Stimulated activated naive CD8-positive, alpha-beta T cell treated with anti-CD3 and anti-CD28 coated beads, Interleukin-15, Interleukin-2, amounts not matched to agents 100 U/mL and 50 U/mL, for 24 hours (primary cell): ENCODE measurements at places on chromosomes 7 and 10.

DNA sequence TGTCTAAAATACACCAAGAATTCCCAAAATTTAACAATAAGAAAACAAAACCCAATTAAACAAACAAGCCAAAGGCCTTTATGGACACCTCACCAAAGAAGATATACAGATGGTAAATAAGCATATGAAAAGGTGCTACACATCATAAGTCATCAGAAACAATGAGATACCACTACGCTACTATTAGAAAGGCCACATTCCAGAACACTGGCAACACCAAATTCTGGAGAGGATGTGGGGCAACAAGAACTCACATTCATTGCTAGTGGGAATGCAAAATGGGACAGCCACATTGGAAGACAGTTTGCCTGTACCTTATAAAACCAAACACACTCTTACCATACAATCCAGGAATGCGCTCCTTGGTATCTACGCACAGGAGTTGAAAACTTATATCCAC lies 291.4 kb downstream of the TNS3 start:
- DNase-seq: no peak

GRCh38 chr10:49592726-49593563 lies 17.2 kb upstream of the SLC18A3 start:
- DNase-seq: peak; percentile 69

GRCh38 chr10:4647109-4647785 lies 178.8 kb upstream of the AKR1E2 start:
- no peak for DNase-seq

DNA sequence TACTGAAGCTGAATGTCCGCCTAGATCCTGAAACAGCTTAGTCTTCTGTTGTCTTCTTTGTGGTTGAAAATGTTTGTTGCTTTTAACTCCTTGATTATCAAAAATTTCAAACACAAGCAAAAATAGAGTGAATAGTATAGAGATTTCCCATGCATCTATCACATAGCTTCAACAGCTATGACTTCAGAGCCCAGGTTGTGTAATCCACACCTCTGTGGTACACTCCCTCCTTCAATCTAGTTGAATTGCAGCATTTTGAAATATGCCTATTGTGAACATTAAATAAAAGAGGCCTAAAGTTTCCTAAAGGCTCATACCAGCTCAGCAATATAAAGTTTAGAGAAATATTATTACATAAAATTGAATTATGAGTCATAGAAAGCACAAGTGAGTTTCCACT lies 204.7 kb upstream of the HDAC9 start:
- DNase-seq: no peak

DNA sequence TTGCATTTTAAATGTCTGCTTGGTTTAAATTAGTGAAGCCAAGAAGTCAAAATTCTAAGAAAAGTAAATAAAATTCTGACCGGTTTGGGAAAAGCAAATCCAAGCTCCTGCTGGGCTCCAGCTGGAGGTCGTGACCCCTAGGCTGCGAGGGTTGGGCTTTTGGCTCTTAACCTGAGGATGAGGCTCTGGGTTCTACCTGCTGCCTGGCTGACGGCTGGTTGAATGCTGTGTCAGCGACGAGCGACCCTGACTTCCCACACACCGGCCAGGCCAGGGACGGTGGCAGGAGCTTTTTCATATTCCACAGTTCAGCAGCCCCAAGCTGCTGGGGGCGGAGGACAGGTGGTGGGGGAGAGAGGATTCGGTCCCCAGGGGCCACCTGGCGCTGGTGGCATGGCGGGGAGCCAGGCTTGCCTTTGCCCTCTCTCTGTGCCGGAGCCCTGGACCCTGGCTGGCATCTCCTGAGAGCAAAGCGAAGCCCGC lies 843 bp upstream of the PLPP4 start:
- no peak for DNase-seq
